ENCODE measurements at places on chromosomes 12 and 14. TPM values are rescaled to one million over a fixed set of nuclear protein-coding genes. Genes with fewer than 3 reads are reported as not detected.
A peak's percentile ranks its signal among the peaks of the same experiment; 100 is the strongest.

The PRR4 gene
- 1.7 TPM for total RNA-seq

The MFAP5 gene
- total RNA-seq, result 28.6 TPM

The LBHD2 gene
- total RNA-seq, result not detected

The CCDC85C gene
- total RNA-seq, result 26.5 TPM

The ZFYVE1 gene
- 20.7 TPM for total RNA-seq

The CLEC2B gene
- 2.7 TPM for total RNA-seq

The GPR162 gene
- 4.6 TPM for total RNA-seq

The LPAR5 gene
- total RNA-seq, result 8.5 TPM

The STAB2 gene
- total RNA-seq, result 0.37 TPM

The SPATA7 gene
- total RNA-seq, result 10.1 TPM

The SOAT2 gene
- not detected for total RNA-seq

The ATL1 gene
- total RNA-seq, result 0.94 TPM

The PRH2 gene
- not detected for total RNA-seq

The ACOT4 gene
- total RNA-seq, result 2.1 TPM

The FAIM2 gene
- 7.7 TPM for total RNA-seq

GRCh38 chr12:5309654-5310053 is 122.3 kb upstream of the NTF3 start:
- no peak for DNase-seq

DNA sequence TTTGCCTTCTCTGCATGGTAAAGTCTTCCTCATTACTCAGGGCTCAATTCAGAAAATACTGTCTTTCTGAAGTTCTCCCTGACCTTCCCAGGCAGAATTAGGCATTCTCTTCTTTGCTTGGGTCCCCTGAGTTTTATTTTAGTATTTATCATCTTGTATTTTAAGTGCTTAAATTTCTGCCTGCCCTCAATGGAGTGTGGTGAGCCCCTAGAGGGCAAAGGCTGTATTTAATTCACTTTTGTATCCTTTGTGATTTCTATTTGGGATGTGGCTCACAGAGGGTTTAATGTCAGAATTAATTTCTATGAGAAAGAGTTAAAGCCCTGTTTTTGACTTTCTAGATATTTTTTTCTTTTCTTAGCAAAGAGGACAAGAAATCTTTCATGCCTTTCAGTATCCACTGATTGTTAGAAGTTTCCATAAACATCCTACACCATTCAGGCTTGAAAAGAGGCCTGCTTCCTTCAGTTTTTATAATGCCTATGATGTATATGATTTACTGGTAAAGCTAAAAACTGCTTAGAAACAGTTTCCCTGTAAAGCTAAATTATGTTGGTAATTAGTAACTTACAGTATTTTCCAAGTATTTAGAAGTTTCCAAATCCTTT is 55.6 kb upstream of the PTPRB start:
- no peak for DNase-seq

GRCh38 chr12:49098035-49098451 is 3.4 kb upstream of the DHH start:
- DNase-seq, result peak; percentile 45

- DNase-seq, result no peak
These were observed 49.8 kb downstream of the CKAP4 start for GRCh38 chr12:106197906-106198623.

DNA sequence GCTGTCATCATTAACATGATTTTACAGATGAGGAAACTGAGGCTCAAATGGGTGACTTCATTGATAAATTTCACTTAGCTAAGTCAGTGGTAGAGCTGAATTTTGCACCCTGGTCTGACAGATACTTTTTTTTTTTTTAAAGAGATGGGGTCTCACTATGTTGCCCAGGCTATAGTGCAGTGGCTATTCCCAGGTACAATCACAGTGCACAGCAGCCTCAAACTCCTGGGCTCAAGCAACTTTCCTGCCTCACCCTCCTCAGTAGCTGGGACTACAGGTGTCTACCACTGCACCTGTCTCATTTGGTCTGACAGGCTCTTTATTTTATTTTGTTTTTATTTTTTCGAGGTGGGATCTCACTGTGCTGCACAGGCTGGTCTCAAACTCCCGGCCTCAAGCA is 24.2 kb upstream of the CORO1C start:
- no peak for DNase-seq

DNA sequence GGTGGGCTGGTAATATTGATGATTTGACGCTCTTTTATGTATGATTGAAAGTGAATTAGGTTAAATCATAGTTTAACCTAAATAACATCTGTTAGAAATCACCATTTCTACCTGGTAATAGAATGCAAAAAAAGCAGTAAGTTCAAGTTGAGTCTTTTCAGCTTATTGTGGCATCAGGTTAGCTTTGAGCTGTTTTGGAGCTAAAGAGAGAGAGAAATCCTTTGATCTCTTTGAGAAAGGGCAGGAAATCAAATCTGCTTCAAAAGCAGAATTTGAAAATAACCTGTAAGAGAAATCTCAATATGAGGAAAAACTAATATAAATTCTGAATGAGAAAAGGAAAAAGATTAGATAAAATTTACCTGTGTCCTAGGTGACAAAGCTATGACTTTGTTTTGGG is 62.2 kb downstream of the CKB start:
- no peak for DNase-seq

DNA sequence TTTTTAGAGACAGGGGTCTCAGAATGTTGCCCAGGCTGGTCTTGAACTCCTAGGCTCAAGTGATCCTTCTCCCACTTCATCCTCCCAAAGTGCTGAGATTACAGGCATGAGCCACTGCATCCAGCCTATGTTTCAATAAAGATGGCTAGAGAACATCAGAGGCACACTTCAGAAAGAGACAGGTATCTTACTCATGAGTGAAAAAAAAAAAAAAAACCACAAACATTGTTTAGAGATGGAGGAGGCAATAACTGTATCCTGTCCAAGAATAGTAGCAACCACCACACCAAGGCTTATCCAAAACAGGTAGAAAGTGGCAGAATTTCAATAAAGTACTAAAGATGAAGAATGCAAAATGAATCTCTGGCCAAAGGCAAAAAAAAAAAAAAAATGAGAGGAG is 30.3 kb downstream of the EEA1 start:
- no peak for DNase-seq

- DNase-seq, result no peak
These were observed 18.1 kb downstream of the ARPC3 start for GRCh38 chr12:110431957-110432587.

- DNase-seq, result no peak
These were observed 24.1 kb upstream of the PLEKHG3 start for GRCh38 chr14:64680013-64680713.

DNA sequence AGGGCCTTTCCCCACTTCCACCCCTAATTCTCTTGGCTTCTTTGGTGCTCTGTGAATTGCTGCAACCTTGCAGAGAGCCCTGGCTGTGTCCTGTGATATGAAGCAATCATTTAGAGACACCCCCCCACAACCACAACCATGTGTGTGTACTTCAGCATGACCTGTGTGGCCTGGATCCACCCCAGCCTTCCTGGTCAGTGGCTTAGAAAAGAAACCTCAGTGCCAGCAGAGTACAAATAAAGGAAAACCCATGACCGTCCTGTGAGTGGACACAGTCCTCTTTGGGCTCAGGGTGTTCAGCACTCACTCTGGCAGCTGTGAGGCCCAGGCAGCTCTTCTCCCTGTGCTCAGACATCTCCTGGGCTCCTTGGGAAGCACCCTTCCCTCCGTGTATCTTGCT is 206.6 kb upstream of the DIO3 start:
- no peak for DNase-seq
